ENCODE measurements at places on chromosomes 3 and 15. TPM values are rescaled to one million over a fixed set of nuclear protein-coding genes. Genes with fewer than 3 reads are reported as not detected.
A peak's percentile ranks its signal among the peaks of the same experiment; 100 is the strongest.

DNA sequence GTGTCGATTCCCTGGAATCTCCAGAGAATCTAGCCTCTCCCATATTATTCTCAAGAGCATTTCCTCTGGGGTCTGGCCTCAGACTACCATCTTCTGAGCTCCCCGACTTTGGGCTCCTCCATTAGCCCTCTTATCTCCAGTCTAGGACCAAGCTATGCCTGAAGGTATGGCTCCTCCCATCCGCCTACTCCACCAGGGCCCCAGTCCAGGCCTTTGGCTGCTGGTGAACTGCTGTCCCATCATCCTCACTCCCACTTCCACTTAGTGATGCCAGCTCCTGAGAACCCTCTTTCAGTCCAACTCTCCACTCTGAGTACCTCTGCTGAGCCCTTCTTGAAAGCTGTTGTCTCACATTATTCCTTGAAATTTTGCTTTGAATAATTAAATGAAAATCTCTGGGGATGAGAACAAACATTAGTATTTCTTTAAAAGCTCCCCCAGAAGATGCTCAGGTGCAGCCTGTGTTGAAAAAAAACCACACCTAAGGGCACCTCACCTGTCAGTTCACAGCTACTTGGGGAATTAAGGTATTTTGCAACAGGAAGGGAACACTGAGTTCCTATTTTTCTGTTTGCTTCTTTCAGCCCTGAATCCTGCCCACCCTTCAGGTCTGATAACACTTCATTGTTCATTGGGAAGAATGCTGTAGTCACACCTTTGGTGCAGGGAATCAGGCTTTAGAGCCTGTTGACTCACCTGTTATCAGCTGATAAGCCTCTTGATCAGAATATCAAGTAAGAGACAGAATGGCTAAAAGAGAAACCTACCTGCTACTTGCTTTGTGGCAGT lies 9.5 kb downstream of the CLDN18 start:
- H3K27ac ChIP-seq: no peak overlapping the region
- DNase-seq: no peak
- H3K36me3 ChIP-seq: peaks cover 2% of the 10 kb centered on the region
- H3K4me3 ChIP-seq: no peak overlapping the region
- no peaks in the 10 kb centered on the region for H3K27me3 ChIP-seq

GRCh38 chr15:94026458-94027304 lies 204.7 kb upstream of the MCTP2 start:
- no peaks in the 10 kb centered on the region for H3K4me1 ChIP-seq
- peaks cover 64% of the 10 kb centered on the region for H3K27me3 ChIP-seq
- H3K4me3 ChIP-seq: no peak overlapping the region

DNA sequence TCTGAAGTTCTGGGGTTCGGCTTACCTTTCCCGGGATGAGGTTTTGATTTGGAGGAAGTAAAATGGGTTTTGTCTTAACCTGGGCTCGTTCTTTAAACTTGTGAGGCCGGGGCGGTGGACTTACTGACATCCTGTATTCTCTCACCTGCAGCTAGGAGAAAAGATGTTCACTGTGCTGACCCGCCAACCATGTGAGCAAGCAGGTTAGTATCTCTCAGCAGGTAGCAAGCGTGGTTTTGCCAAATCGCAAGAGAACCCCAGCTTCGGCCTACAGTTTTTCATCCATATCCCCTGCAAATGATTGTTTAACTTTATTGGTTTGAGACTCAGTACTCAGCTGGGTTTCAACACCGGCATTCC lies 891 bp downstream of the ENTPD3 start:
- no peak overlapping the region for H3K27ac ChIP-seq
- H3K4me1 ChIP-seq: peaks cover 8% of the 10 kb centered on the region
- peaks cover 35% of the 10 kb centered on the region for H3K27me3 ChIP-seq

The CIDEC gene
- total RNA-seq: not detected

The P2RY14 gene
- total RNA-seq: not detected

GRCh38 chr3:157290766-157291165 lies 130.8 kb upstream of the CCNL1 start:
- H3K4me1 ChIP-seq: peaks cover 55% of the 10 kb centered on the region
- H3K4me3 ChIP-seq: no peak overlapping the region
- no peak for DNase-seq
- H3K36me3 ChIP-seq: no peaks in the 10 kb centered on the region
- no peaks in the 10 kb centered on the region for H3K27me3 ChIP-seq

DNA sequence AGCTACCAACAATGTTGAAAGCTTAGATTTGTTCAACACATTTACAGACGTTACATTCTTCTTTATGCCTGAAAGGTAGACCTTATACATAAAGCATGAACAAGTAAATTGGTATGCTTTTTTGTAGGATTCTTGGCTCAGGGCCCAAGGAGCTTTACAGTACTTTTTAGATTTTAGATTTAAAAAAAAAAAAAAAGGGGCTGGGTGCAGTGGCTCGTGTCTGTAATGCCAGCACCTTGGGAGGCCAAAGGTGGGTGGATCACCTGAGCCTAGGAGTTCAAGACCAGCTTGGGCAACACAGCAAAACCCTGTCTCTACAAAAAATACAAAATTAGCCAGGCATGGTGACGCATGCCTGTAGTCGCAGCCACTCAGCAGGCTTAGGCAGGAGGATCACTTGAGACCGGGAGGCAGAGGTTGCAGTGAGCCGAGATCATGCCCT lies 39.7 kb downstream of the MEF2A start:
- no peak for DNase-seq
- H3K27ac ChIP-seq: peak overlapping the region; percentile 81
- peaks cover 25% of the 10 kb centered on the region for H3K36me3 ChIP-seq
- no peak overlapping the region for H3K4me3 ChIP-seq
- no peaks in the 10 kb centered on the region for H3K27me3 ChIP-seq

DNA sequence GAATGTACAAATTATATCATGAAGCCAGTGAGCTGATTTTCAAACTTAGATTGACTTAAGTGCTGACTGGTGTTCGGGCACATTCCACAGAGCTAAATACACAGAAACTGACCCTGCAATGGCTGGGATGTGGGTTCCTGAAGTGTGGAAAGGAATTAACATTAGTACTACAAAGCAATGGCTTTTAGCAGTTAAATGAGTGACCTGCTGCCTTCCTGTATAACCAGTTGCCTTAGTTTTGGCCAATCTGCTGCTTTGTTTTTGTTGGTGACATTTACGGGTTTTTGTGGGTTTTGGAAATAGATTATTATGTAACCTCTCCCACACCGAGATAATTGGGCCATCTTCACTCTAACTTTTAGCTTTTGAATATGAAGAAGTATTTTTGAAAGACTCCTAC lies 2.4 kb upstream of the SKIC8 start:
- H3K27ac ChIP-seq: no peak overlapping the region
- peaks cover 45% of the 10 kb centered on the region for H3K4me1 ChIP-seq
- no peak for DNase-seq
- no peaks in the 10 kb centered on the region for H3K36me3 ChIP-seq
- H3K27me3 ChIP-seq: no peaks in the 10 kb centered on the region

GRCh38 chr3:173257797-173258196 lies 116.8 kb upstream of the SPATA16 start:
- H3K36me3 ChIP-seq: no peaks in the 10 kb centered on the region
- DNase-seq: no peak
- H3K27me3 ChIP-seq: peaks cover 13% of the 10 kb centered on the region
- no peak overlapping the region for H3K4me3 ChIP-seq

The SORD gene
- total RNA-seq: 9.6 TPM

DNA sequence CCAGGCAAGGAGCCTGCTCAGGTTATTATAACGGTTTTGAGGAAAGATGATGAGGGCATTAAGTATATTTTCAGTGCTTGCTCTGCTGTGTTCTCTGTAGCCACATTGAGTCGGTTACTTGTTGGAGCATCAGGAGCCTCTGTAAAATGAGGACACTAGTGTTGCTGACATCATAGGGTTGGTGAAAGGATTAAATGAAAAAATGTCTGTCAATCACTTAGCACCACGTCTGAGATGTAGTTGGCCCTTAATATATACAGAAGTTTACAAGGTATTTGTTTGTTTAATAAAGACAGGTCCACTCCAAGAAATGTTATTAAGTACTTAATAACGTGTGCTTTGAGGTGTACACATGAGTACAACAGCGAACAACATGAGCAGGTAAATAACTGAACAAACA lies 735 bp upstream of the SLC25A26 start:
- H3K4me1 ChIP-seq: peaks cover 14% of the 10 kb centered on the region
- no peak overlapping the region for H3K27ac ChIP-seq

- peaks cover 21% of the 10 kb centered on the region for H3K4me1 ChIP-seq
- H3K27ac ChIP-seq: peak overlapping the region; percentile 63
- DNase-seq: no peak
- H3K4me3 ChIP-seq: no peak overlapping the region
- H3K36me3 ChIP-seq: no peaks in the 10 kb centered on the region
Measured at GRCh38 chr15:69359722-69360121, 54.4 kb upstream of the KIF23 start.

The P3H2 gene
- total RNA-seq: 132 TPM

The TATDN2 gene
- 33.8 TPM for total RNA-seq

DNA sequence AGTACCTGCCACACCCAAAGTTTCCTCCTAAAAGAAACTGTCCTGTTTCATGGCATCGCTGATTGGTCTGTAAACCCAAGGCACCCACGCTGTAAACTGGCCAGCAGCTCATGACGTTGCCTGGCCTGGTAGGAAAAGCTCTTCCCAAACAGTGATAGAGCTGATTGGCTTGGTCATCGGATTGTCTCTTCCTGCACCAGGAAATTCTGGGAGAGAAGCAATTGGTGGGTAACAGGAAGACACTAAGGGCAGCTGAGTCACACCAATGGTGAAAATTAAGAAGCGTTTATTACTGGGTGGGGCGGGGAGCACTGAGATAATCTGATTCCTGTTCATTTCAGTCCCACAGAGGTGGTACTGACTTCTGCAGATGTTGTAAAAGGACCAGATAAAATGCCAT lies 31.0 kb downstream of the KLHL6 start:
- no peak for DNase-seq
- H3K27me3 ChIP-seq: peaks cover 6% of the 10 kb centered on the region
- H3K4me3 ChIP-seq: no peak overlapping the region
- H3K36me3 ChIP-seq: no peaks in the 10 kb centered on the region
- no peak overlapping the region for H3K27ac ChIP-seq
- H3K4me1 ChIP-seq: peaks cover 4% of the 10 kb centered on the region

The SUSD5 gene
- 25.5 TPM for total RNA-seq

DNA sequence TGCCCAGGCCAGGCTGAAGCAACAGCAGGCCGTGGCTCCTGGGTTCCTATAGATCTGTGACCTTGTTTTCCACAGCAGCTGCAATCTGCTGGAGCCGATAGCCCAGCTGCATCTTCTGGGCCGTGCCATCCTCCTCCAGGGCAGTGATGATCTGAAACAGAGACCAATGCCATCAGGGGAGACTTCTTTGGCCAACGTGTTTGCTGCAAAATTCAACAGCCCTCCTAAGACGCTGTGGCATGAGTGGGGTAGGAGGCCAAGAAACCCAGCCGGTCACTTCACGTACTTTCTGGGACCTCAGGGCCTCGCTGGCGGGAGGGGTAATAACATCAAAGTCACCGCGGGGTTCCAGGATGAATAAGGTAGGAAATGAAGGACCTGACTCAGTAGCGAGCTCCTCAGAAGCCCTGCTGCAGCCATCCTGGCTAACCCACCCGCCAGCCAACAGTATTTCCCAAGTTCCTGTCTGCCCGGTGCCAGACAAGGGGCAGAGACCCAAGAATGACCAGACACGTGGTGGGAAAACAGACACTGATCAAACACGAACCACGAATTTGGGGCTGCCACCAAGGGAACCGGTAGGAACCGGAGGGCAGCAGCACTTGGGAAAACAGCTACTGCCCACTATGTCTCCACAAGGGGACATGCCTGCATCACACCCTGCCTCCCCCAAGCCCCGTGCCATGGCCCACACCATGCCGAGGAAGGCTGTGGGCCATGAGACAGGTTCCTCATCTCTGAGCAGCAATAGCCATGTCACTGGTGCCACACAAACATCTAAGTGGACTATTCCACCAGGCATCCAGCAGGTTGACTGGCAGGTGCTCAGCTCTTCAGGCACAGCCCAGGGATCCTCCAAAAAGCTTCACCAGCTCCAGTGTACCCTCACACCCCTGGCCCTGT lies 25.2 kb downstream of the PLXNB1 start:
- H3K4me1 ChIP-seq: peaks cover 25% of the 10 kb centered on the region
- DNase-seq: peak; percentile 78
- H3K27me3 ChIP-seq: no peaks in the 10 kb centered on the region
- no peak overlapping the region for H3K4me3 ChIP-seq
- no peak overlapping the region for H3K27ac ChIP-seq

The ZBTB20 gene
- 19.1 TPM for total RNA-seq

GRCh38 chr15:61777689-61778088 lies 282.6 kb downstream of the VPS13C start:
- no peak overlapping the region for H3K27ac ChIP-seq
- H3K36me3 ChIP-seq: no peaks in the 10 kb centered on the region
- no peaks in the 10 kb centered on the region for H3K4me1 ChIP-seq
- no peak for DNase-seq

DNA sequence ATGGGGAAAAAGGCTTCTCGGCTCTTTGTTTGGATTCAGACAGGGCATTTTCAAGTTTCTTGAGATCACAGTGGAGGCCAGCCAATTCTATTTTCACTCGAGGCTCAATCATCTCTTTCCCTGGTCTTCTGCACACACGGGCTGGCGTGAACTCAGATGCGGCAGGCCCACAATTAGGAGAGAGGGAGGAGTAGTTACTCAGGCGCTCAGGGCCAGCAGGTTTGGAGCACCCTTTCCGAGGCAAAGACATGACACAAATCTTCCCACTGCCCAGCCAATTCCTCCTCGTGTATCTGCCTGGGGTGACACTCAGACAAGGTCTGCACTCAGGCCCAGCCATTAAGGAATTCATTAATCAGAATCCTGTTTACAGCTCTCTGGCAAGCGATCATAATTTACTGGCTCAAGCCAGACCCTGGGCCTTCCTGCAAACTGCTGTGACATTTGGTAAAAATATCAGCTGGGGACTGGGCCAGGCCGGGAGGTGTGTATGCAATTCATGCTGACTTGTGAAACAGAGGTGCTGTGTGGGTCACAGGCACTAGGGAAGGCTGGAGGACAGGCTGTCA lies 68.1 kb upstream of the TLE3 start:
- H3K36me3 ChIP-seq: no peaks in the 10 kb centered on the region
- H3K27ac ChIP-seq: no peak overlapping the region
- peaks cover 13% of the 10 kb centered on the region for H3K4me1 ChIP-seq
- H3K27me3 ChIP-seq: peaks cover 25% of the 10 kb centered on the region
- H3K4me3 ChIP-seq: no peak overlapping the region

The GP9 gene
- not detected for total RNA-seq

- no peaks in the 10 kb centered on the region for H3K27me3 ChIP-seq
- H3K4me3 ChIP-seq: no peak overlapping the region
- H3K27ac ChIP-seq: no peak overlapping the region
- no peak for DNase-seq
- H3K4me1 ChIP-seq: peaks cover 19% of the 10 kb centered on the region
- no peaks in the 10 kb centered on the region for H3K36me3 ChIP-seq
Measured at GRCh38 chr3:146465693-146466465, 3.5 kb downstream of the PLSCR2 start.

The CYP1A2 gene
- not detected for total RNA-seq

Data from osteocyte (in vitro differentiated cells).